Nucleus accumbens (tissue), 56 donors: ENCODE measurements at places on chromosomes 5 and 9.

DNA sequence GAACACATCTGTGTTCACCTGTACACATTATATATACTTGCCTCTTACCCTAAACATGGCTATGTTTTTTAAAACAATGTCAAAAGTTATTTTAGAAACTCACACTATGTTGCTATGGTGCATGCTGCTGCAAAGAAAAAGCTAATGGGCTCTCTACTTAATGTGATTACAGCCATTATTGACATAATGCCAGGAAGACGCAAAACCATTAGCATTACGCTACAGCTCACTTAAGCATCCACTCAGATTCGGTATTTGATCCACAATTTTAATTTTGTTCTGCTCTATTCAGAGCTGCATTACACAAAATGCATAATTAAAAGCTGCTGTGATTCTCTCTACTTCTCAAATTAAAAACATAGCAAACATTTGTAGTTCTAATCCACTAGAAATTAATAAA is 395.2 kb downstream of the BNC2 start:
- no peak for DNase-seq

DNA sequence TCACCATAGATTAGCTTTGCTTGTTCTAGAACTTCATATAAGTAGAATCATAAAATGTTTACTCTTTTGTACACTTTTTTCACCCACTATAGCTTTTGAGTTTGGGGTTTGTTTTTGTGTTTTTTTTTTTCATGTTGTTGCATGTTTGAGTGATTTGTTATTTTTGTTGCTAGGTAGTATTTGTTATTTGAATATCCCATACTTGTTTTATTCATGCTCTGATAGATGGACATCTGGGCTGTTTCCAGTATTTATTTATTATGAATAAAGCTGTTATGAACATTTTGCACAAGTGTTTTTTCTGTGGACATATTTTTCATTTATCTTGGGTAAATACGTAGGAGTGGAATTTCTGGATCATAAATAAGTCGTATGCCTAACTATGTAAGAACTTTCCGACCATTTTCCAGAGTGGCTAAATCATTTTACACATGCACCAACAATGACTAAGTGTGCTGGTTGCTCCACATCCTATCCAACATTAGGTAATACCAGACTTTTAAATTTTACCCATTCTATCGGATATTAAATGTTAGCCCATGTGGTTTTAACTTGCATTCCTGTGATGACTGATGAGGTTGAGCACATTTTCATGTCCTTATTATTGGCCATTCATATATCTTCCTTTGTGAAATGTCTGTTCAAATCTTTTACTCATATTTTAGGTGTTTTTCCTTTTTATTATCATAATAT is 69.1 kb upstream of the NR4A3 start:
- no peak for DNase-seq

DNA sequence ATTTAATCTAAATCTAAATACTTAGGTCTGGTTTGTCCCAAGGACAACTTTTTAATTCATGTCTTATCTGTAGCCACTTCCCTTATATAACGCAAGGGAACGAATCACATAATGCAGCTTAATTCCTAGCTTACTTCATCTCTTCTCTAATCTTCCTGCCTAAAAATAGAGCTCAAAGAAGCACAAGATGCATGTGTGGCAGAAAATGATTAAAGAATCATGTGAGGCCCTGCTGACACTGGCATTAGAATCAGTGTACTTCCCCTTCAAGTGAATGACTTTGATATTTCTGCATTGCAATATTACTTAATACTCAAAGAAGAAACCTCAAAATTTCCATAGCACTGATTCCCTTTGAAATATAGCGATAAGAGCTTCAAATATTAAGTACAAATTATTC is 317.9 kb upstream of the FTMT start:
- no peak for DNase-seq

DNA sequence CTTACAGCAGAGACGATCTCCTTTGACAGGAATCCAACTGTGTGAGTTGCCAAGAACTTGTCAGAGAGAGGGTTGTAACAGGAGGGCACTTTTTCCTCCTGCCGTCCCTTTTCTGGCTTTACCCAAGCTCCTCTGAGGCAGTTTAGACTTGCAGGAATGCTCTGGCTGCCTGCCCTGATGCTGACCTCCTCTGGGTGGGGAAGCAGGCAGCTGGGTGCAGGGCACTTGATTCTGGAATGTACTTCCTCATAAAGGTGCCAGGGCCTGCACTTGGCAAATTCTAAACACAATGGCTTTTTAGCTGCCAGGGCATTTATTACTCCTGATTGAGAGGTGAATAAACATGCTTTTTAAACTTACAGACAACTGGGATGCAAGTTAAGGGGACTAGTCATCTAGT is 190.4 kb downstream of the EPB41L4A start:
- no peak for DNase-seq
